Activated T-helper 2 cell treated with anti-CD3 and anti-CD28 coated beads, Interferon-gamma antibody, Interleukin-2, Interleukin-4, amounts not matched to agents 10 μg/mL and 5 μg/mL and 100 μg/mL, durations not matched to agents 14 hours and 24 hours and 36 hours (primary cell): ENCODE measurements at places on chromosomes 2 and 18.

GRCh38 chr2:155377266-155377680 lies 678.8 kb downstream of the KCNJ3 start:
- H3K4me3 ChIP-seq = no peak overlapping the region
- peaks cover 9% of the 10 kb centered on the region for H3K27me3 ChIP-seq
- peaks cover 17% of the 10 kb centered on the region for H3K4me1 ChIP-seq
- no peak for DNase-seq

DNA sequence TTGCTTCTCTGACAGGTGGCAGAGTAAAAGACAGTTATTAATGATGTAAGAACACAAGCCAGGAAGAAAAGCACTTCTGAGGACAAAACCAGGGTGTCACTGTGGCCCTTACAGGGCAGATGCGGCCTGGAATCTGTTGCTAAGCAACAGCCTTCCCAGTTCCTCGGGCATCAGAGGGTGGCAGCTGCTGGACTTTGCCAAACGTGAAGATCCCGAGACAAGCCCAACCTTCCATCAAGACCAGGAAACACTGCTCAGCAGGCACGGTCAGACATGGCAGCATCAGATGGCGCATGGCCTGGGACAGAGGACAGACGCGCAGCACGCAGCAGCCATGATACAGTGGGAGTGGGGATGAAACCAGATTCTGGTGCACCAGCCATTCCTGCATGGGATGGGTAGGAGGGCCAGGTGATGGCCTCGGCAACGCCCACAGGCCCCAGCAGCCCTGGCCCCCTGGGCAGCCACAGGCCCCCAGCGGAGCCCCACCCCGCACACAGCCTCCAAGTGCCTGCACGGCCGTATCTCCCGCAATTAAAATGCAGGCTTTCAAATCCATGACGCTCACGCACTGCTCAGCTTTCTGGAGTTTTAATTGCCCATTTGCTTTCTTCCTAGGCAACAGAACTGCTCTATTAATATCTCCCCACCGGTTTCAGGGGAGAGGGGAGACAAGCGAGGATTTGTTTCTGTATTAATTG lies 89.0 kb downstream of the EIPR1 start:
- peaks cover 13% of the 10 kb centered on the region for H3K36me3 ChIP-seq
- no peaks in the 10 kb centered on the region for H3K27me3 ChIP-seq
- no peak overlapping the region for H3K27ac ChIP-seq
- no peak overlapping the region for H3K4me3 ChIP-seq
- no peaks in the 10 kb centered on the region for H3K4me1 ChIP-seq

- no peaks in the 10 kb centered on the region for H3K27me3 ChIP-seq
- no peak overlapping the region for H3K27ac ChIP-seq
- no peak for DNase-seq
- H3K4me3 ChIP-seq = no peak overlapping the region
- no peaks in the 10 kb centered on the region for H3K36me3 ChIP-seq
Observed at GRCh38 chr18:45976566-45976965, 9.4 kb upstream of the EPG5 start.

- no peaks in the 10 kb centered on the region for H3K27me3 ChIP-seq
- H3K4me1 ChIP-seq = peaks cover 11% of the 10 kb centered on the region
- H3K36me3 ChIP-seq = no peaks in the 10 kb centered on the region
- no peak for DNase-seq
- H3K27ac ChIP-seq = no peak overlapping the region
- no peak overlapping the region for H3K4me3 ChIP-seq
Observed at GRCh38 chr2:158507141-158507540, 50.4 kb downstream of the PKP4 start.

GRCh38 chr2:10238991-10239485 lies 63.7 kb upstream of the HPCAL1 start:
- no peaks in the 10 kb centered on the region for H3K36me3 ChIP-seq
- no peak overlapping the region for H3K4me3 ChIP-seq
- no peaks in the 10 kb centered on the region for H3K4me1 ChIP-seq
- no peak overlapping the region for H3K27ac ChIP-seq

DNA sequence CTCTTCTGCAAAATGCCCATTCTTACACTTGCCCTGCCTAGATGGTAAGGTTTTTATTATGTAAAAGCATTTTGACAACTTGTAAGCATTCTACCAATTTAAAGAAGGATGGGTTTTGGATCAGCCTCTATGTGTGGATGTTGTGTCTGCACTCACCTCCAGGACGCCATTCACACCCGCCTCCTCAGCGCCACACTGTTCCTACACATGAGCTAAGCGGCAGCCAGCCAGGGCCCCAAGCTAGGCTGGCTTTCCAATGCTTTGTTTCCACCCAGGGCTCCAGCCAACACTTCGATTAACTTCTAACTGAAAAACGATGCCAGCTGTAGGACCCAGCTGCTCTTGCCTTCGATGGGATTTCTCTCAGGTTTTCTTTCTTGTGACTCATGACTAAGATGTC lies 73.3 kb upstream of the FZD7 start:
- DNase-seq = no peak
- no peaks in the 10 kb centered on the region for H3K4me1 ChIP-seq
- peaks cover 4% of the 10 kb centered on the region for H3K27me3 ChIP-seq
- H3K36me3 ChIP-seq = no peaks in the 10 kb centered on the region

DNA sequence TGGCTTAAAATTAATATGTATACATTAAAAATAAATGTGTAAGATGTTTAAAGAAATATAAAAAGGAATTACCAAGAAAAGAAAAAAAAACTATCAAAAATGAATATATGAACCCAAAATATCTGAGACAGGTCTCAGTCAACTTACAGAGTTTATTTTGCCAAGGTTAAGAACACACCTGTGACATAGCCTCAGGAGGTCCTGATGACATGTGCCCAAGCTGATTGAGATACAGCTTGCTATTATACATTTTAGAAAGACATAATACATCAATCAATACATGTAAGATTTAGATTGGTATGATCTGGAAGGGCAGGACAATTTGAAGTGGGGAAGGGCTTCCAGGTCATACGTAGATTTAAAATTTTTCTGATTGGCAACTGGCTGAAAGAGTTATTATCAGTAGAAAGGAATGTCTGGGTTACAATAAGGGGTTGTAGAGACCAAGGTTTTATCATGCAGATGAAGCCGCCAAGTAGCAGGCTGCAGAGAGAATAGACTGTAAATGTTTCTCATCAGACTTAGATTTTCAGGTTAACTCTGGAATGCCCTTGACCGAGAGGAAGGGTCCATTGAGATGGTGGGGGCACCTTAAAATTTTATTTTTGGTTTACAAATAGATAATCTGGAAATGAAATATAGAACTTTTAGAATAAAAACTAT lies 74.7 kb downstream of the EXOC6B start:
- no peak overlapping the region for H3K27ac ChIP-seq
- H3K4me3 ChIP-seq = no peak overlapping the region
- no peaks in the 10 kb centered on the region for H3K36me3 ChIP-seq

GRCh38 chr2:200624658-200625057 lies 38.8 kb downstream of the AOX1 start:
- H3K4me3 ChIP-seq = no peak overlapping the region
- peaks cover 2% of the 10 kb centered on the region for H3K4me1 ChIP-seq
- DNase-seq = no peak
- H3K27ac ChIP-seq = no peak overlapping the region

GRCh38 chr2:227117852-227118251 lies 46.2 kb downstream of the COL4A4 start:
- H3K4me1 ChIP-seq = peaks cover 2% of the 10 kb centered on the region
- H3K36me3 ChIP-seq = no peaks in the 10 kb centered on the region
- H3K4me3 ChIP-seq = no peak overlapping the region
- no peak for DNase-seq
- no peak overlapping the region for H3K27ac ChIP-seq

DNA sequence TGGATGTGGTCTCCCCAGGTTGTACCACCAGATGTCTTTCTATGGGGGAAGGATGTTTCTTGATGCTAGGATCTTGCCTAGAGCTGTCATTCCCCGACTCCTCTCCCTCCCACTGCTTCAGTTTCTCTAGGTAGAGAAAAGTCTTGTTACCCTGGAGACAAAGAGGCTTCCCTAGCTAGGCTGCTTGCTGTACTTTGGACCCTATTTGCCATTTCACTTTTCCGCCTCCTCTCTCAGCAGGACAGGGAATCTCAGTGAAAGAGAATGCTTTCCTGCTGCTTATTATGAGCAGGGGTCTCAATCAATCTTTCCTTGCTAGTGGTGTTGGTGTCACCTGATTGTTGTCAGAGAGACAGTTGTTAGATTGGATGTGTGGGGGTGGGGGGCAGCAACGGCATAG lies 818.8 kb upstream of the GYPC start:
- H3K27ac ChIP-seq = no peak overlapping the region
- H3K27me3 ChIP-seq = no peaks in the 10 kb centered on the region
- no peak overlapping the region for H3K4me3 ChIP-seq
- H3K36me3 ChIP-seq = no peaks in the 10 kb centered on the region

DNA sequence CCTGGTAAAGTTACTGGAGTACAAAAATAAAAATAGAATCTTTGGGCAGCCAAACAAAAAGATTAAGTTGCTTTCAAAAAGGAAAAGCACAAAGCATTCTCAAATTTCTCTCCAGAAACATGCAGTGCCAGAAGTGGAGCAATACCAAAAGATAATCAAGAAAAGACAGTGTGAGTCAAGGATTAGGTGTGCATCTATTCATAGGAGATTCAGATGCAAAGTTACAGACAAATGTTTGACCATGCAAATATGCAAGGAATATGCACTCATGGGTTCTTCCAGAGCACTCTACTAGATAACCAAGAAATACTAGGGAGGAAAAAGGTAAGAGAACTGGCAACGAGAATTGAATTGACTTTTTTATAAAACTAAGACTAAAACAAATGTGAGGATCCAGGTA lies 51.8 kb upstream of the CDH20 start:
- H3K4me3 ChIP-seq = no peak overlapping the region
- no peaks in the 10 kb centered on the region for H3K27me3 ChIP-seq
- H3K27ac ChIP-seq = no peak overlapping the region
- H3K36me3 ChIP-seq = no peaks in the 10 kb centered on the region
- H3K4me1 ChIP-seq = no peaks in the 10 kb centered on the region
- DNase-seq = no peak

- H3K4me3 ChIP-seq = no peak overlapping the region
- no peaks in the 10 kb centered on the region for H3K36me3 ChIP-seq
- no peaks in the 10 kb centered on the region for H3K4me1 ChIP-seq
- no peaks in the 10 kb centered on the region for H3K27me3 ChIP-seq
- no peak for DNase-seq
- no peak overlapping the region for H3K27ac ChIP-seq
Observed at GRCh38 chr2:139925903-139926302, 1145.7 kb upstream of the NXPH2 start.

DNA sequence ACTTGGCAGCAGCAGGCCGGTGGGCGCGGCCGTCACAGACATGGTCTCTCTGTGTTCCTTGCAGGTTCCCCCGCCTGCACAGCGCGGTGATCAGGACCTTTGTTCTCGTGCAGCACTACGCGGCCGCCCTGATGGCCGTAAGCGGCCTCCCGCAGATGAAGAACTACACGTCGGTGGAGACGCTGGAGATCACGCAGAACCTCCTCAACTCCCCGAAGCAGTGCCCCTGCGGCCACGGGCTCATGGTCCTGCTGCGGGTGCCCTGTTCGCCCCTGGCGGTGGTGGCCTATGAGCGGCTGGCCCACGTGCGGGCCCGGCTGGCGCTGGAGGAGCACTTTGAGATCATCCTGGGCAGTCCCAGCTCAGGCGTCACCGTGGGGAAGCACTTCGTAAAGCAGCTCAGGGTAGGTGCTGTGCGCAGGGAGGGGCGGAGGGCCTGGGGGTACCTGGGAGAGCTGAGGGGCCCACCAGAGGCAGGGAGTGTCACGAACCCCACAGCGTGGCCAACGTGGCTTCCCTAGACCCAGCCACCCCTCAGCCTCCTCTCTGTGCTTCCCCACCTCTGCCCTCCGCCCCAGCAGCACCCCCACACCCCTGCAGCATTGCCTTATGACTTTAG lies 59.3 kb downstream of the NTSR2 start:
- no peak overlapping the region for H3K27ac ChIP-seq
- H3K4me3 ChIP-seq = no peak overlapping the region
- H3K27me3 ChIP-seq = peaks cover 2% of the 10 kb centered on the region
